ENCODE measurements at places on chromosomes 3 and 15. TPM values are rescaled to one million over a fixed set of nuclear protein-coding genes. Genes with fewer than 3 reads are reported as not detected.

The SCAMP5 gene
- total RNA-seq: 5.0 TPM

The TRH gene
- not detected for total RNA-seq

The C3orf52 gene
- total RNA-seq: 13.2 TPM

The WNT5A gene
- total RNA-seq: 7.4 TPM

The ROPN1 gene
- not detected for total RNA-seq

The PDIA3 gene
- total RNA-seq: 88.1 TPM

The TICRR gene
- total RNA-seq: 8.3 TPM

The MYL3 gene
- 17.3 TPM for total RNA-seq

The OR4F6 gene
- total RNA-seq: not detected

The ABI3BP gene
- total RNA-seq: 77.0 TPM

The TRIM59 gene
- 6.7 TPM for total RNA-seq

The TBL1XR1 gene
- total RNA-seq: 40.7 TPM
